SW480 (cell line): ENCODE measurements at places on chromosomes 12 and 14.

GRCh38 chr12:47273191-47273626, 193.4 kb upstream of the AMIGO2 start:
- no peak for DNase-seq

DNA sequence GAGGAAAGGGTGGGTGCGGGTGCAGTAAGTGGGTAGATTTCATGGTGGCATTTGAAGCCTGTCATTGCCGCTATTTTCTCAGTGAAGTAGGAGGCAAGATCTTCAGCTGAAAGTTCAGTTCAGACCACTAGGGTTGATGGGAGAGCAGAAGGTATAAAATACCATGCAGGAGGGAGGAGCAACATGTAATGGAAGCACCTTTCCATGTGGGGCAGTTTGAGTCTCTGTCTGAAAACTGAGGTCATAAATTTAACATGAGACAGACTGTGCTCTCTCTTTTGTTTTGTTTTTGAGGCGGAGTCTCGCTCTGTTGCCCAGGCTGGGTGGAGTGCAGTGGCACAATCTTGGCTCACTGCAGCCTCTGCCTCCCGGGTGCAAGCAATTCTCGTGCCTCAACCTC, 22.7 kb downstream of the LRRC74A start:
- DNase-seq: peak; percentile 50

- no peak for DNase-seq
These were observed 604 bp downstream of the EEA1 start for GRCh38 chr12:92928421-92928961.

- DNase-seq: no peak
These were observed 36.5 kb upstream of the SSTR1 start for GRCh38 chr14:38171197-38171596.

DNA sequence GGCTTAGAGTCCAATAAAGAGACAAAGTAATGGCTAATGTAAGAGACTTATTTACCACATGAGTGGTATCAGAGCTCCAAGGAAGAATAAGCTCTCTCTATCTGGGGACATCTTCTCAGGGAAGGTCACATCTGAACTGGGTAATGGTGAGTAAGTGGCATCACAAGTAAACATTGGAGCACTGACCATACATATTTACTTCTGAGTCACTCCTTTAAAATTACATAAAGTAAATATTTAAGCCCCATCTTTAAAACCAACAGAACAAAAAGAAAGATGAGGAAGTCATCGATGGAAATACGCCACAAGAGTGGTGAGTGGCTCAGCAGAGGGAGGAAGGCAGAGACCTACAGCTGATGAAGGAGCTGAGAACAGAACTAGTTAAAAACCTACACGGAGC, 159.9 kb downstream of the DUSP6 start:
- DNase-seq: no peak

DNA sequence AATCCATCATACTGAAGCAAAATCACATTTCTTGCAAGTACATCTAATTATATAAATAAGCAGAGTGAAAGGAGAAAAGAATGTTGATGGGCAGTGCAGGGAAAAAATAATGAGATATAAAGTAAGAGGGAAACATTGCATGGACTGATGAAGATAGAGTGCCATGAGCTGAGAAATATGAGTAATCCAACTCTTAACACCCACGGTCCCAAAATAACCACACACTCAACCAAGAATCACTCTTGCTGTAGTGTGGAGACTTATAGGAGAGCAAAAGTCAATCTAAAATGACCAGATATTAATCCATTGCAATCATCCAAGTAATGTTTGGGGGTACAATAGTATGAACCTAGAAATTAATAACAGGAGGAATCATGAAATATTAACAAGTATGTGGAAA, 40.2 kb downstream of the MYF5 start:
- DNase-seq: no peak

- no peak for DNase-seq
These were observed 49.4 kb downstream of the FERMT2 start for GRCh38 chr14:52901357-52901980.

DNA sequence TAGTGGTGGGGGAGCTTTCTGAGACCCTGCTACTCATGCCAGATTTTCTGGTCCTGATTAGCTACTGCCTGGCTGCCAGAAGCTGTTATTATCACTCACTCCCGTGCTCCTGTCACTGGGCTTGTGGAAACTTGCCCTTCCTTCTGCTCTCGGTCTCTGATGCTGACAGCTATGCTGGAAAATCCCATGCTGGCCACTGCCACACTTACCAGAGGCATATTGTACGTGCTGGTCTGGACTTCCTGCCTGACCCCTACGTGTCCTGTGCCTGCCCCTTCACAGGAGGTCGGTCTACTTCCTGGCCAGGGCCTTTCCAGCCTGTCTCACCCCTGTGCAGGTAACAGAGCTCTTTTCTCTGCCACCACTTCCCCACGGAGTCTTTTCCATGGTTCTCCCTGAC, 149.4 kb upstream of the PLEKHG7 start:
- DNase-seq: no peak

GRCh38 chr14:93295541-93296220, 37.2 kb downstream of the BTBD7 start:
- DNase-seq: no peak

DNA sequence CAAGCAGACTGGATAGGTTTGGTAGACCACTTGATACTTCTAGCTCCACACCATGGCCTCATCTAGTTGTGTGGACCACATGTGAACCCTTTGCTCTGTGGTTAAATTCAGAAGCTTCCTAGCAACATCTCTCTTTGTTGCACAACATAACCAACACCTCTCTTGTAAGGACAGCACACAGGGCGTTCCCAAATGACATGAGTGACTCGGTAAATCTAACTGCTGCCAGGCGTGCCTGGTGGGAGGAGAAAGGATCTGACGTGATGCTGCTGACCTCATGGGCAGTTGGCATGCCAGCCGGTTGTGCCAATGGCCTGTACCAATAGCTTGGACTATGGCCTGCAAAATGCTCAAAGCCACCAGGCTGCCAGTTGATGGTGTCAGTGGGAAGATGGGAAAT, 93.8 kb downstream of the CPSF2 start:
- DNase-seq: peak; percentile 13

- DNase-seq: no peak
These were observed 176.6 kb upstream of the CDKN3 start for GRCh38 chr14:54220071-54220703.

- no peak for DNase-seq
These were observed 81.8 kb downstream of the ITPR2 start for GRCh38 chr12:26751179-26751578.

DNA sequence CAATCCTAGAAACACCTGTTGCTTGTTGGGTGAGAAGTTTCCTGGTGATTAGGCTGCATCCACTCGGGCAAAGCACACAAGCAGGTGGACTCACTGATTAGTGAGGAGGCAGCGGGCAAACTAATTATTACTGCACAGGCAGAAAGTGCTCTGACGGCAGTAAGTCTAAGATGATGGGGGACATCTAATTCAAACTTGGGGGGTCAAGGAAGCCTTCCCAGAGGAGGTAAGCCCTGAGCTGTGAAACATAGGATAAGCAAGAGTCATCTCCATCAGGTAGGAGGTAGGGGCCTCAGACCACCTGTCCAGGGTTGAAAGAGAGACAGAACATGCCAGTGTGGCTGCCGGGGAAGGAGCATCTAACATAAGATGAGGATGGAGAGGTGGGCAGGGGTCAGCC, 1578.4 kb upstream of the TMEM132C start:
- DNase-seq: no peak

DNA sequence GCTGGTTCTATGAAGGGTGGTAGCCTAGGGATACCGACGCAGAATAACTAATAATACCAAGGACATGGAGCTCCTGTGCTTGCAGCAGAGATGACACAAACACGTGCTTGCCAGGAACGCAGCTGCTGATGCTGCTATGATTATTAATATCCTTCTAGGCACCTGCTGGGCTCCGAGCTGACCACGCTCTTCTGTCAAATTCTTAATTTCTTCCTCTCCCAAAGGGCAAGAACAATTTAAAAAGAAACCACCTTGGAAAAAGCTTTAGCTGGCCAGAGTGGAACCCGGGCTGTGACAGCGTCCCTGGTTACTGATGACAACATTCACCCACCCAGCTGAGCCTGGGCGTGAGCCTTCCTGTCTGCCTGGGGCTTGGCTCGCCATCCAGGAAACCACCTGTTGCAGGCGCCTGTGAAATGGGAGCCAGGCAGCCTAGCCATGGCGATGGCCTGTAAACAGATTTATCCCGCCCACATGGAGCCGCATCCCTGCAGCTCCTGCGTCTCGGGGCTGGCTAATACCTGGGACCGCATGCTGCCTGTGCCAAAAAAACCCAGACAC, 28.8 kb downstream of the CLMN start:
- peak; percentile 63 for DNase-seq

DNA sequence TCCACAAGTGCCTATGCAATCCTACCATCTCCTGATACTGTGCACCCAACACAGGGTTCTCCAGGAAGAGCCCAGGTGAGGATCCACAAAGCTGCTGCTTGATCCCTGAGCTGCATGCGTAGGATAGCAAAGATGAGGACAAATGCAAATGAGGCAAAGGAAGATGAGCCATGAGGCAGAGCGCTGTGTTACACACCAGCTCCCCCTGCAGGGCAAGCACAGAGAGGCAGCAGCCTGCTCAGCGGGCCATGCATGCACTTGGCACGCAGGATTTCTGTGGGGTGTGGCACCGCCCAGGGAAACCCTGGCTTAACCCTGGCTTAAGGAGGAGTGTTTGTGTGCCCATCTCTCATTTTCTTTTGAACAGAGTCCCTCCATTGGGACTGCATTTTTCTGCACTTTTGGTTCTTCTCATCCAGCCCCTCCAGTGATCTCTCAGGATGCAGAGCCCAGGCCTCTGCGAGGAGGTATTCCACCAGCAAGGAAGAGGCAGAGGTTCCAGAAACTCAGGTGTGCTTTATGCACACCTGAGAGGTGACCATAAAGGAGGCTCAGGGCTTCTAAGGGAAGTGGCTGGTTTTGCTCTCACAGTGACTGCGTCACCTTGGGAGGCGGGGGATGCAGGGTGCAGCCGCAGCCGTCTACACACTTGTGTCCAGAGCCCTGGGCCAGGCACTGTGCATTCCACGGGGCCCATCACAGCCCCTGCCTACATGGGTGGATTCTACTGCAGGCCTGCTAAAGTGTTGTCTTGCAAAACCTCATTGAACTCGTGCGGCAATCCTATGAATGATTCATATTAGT, 973.3 kb upstream of the TMEM132C start:
- peak; percentile 49 for DNase-seq
